ENCODE measurements at places on chromosomes 3 and 15.

DNA sequence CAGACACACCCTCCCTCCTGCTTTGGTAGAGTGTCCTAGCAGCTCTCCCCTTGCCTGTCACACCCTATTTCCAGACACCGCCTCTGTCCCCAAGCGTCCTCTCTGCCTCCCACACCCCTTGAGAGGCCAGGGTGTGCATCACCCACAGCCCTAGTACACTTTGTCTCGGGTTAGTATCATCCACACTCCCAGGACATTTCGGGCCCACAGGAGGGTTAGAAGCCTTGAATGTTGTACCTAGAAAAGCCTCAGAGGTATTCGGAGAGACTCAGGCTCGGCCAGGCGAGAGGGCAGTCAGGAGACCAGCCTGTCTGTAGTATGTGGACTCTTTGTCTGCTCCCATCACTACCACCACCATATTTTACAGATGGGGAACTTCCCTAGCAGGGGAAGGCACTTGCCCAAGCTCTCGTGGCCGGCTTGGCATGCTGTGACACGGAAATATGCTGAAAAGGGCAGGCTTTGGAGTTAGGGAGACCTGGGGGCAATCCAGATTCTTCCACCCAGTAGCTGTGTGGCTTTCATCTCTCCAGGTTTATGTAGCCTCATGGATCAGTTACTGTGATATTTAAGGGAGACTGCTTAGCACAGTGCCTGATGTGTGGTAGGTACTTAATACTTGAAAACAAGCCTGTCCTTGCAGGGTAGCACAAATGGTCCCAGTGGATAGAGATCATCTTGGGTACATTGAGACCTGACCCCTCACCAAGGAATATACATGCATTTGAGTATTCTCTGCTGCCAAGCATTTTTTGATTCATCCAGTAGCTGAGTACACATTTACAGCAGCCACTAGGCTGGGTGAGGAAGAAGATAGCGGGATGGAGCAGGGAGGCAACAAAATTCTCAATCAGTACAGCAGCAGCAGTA, 1.4 kb downstream of the TMEM43 start:
- no peak for DNase-seq

DNA sequence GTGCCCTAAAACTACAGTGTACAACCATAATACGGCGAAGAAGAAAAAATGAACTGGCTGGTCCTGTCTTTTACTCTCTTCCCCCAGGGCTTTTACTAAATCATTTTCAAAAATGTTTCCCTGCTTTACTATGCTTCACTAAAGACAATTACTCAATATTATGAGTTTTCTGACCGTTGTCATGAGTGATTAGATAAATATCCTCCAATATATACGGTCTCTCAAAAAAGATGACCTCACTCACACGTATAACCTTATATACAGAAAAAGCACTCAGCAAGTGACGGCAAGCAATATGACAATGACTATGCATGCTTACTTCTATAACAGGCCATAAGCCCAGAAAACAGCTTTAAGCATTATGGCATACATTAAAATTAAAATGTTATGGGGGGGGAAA, 60.5 kb downstream of the TBL1XR1 start:
- no peak for DNase-seq

DNA sequence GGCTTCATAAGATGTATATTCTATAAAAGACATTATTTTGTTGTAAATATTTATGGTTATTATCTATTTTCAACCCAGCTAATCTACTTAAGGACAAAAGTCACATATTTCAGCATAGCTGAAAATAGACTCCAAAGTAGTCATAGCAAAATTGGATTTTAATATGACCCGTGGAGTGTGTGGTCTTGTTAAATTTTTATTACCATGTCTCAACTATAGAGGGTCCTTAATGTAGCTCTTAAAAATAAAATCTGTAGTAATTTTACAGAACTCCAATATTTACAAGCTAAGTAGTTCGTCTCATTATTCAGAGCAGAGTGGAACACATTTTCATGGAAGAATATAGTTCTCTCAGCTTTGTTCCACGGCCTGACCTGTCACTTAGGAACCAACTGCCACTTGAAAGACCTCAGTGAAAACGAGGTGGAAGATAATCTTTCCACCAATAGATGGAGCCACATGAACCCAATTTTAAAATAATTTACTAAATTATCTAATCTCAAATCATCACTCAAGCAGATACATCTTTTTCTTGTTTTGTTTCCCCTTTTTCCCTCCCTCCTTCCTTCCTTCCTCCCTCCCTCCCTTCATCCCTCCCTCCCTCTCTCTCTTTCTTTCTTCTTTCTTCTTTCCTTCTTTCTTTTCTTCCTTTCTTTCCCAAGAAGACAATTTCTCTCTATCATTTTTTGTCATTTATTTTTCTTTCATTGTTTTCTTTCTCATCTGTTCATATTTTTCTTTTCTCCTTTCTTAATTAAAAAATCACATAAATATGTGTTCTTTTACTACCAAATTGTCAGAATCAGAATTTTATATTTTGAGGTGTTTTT, 97.2 kb downstream of the CLDN1 start:
- no peak for DNase-seq

DNA sequence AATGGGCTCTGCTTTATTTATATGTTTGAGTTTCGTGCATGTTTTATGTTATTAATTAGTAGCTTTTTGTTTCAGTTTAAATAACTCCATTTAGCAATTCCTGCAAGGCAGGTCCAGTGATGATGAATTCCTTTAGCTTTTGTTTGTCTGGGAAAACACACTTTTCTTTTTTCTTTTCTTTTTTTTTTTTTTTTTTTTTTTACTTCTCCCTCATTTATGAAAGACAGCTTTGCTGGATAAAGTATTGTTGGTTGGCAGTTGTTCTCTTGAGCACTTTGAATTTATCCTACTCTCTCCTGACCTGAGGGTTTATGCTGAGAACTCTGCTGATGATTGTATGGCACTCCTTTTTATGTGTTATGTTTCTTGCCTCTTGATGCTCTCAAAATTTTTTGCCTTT, 35.7 kb downstream of the TMEM39A start:
- no peak for DNase-seq

GRCh38 chr15:85430406-85431204, 50.2 kb downstream of the AKAP13 start:
- no peak for DNase-seq

DNA sequence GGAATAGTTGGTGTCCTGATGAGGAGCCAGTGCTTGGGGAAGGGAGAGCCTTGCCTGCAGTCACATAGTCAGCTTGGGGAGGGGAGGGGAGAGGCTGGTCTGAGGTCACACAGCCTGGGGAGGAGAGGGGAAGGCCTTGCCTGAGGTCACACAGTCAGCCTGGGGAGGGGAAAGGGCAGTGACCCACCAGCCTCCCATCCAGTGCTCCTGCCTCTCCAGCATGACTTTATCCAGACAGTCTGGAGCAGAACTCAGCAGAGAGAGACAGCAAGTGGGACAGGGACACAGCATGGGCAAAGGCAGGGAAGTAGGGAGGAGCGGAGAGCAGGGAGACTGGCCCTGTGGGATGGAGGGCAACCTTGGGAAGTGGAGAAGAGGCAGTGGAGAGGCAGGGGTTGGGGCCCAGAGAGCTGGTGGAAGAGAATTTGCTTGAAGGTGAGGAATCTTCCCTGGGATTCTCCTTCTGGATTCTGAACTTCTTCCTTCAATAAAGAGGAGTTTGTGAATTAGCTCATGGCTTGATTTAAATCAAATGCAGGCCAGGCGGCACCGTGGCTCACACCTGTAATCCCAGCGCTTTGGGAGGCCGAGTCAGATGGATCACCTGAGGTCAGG, 64.5 kb downstream of the CORO2B start:
- DNase-seq: no peak

DNA sequence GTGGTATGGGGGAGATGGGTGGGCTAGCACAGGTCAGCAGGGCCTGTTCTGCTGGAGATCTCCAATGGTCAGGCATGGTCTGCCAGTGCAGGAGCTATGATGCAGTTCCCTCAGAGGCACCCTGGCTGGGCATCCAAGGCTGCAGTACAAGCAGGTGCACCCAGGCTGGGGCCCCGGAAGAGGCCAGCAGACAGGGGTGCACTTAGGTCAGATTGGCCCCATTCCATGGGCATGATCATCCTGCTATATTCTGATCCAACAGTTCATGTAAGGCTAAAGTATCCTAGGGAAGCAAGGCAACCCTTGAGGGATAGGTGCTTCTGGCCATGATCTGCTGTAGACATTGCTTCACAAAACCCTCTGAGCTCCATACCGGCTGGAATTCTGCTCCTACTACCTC, 53.5 kb downstream of the STRIT1 start:
- no peak for DNase-seq

- no peak for DNase-seq
Measured at GRCh38 chr3:131401978-131402377, 20.4 kb downstream of the NUDT16 start.

DNA sequence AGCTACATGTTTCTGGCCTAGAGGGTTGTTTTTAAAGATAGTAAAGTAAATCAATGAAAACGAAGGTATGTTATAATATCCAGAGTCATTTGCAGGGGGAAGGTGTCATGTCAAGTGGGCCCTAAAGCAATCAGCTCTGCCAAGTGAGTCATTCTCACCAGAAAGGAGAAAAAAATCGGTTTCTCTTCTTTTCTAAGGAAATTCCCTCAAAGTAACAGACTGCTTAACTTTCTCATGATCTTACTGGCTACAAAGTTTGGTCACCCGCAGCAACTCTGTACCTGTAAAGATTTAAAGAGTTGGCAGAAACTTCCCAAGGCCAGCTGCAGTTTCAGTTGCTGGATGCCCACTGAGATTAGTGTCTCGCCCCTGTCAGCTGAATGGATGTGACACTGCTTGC, 5.5 kb upstream of the FSIP1 start:
- no peak for DNase-seq

GRCh38 chr3:36874424-36874823, 70.4 kb downstream of the TRANK1 start:
- no peak for DNase-seq

- no peak for DNase-seq
Measured at GRCh38 chr15:41263891-41264351, 32.9 kb downstream of the CHP1 start.

GRCh38 chr3:190548031-190548656, 34.3 kb downstream of the IL1RAP start:
- no peak for DNase-seq

DNA sequence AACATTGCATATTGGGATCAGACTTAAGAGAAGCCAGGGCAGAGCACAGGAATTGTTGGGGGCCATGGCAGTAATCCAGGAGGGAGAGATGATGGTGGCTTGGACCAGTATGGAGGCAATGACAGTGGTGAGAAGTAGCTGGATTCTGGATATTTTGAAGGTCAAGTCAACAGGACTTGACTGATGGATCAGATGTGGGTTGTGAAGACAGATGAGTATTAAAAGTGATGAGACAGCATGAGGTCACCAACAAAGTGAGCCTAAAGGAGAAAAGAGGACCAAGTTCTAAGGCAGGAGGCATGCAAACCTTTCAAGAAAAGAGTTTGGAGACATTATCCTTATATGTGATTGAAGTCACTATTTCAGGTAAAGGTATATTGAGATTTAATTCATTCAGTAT, 56.6 kb upstream of the TIPARP start:
- DNase-seq: no peak

DNA sequence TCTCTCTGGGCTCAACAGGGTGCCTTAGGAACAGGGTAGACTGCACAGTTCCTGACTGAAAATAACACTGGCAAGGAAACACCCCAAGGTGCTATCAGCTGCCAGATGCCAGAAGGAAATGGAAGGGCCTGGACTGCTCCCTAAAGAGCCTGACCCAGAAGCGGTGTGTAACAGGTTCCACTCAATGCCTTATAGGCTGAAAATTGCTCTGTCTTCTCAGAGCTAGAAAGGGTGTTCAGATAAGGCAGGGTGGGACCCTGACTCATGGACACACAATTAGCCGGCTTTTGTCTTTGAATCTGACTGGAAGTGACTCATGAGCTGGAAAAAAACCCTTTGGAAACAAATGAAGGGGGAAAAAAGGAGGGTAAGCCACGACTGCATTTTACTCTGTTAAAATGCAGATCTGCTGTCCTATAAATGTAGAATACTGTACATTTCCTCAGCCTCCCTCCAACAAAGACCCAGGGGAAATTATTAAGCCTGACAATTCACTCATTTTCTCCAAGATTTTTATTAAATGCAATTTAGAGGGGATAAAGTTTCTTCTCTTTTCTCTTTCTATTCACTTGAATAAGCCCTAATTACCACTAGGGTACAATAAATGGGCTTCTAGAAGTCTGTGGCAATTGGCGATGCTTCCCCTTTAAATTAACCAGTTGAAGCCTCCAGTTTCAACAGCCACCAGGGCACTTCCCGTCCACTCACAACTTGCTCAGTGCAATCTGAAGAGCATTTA, 160.2 kb upstream of the TBL1XR1 start:
- DNase-seq: no peak

GRCh38 chr15:26807517-26808427, 34.9 kb upstream of the GABRB3 start:
- no peak for DNase-seq

GRCh38 chr15:76217029-76217881, 94.0 kb downstream of the ETFA start:
- DNase-seq: no peak

GRCh38 chr3:106204160-106204868, 335.5 kb upstream of the CBLB start:
- no peak for DNase-seq

DNA sequence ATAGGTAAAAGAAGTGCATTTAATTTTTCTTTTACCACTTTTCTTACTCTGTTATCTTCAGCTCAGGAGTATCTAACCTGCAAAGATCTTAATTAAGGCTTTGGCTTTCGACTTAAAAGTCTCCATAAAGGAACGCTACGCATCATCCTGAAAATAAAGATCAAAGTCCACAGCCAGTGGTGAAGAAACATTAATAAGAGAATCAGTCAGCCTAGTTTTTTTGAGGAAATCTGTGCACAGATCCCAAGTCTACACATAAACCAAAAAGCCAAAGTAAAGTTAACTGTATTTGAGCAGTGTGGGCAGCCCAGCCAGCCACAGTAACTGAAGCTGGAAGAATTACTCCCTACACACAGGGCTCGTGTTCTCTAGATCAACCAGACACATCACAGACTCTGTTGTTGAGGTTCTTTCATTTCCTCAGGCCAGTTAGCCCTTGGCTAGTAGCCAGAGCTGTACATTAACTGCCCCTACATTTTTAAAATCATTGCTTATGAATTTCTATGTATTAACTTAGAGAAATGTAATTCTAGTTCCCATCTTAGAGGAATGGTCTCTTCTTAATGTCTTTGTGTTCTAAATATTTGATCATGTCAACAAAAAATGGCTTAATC, 6.9 kb downstream of the LRRC2 start:
- no peak for DNase-seq

- no peak for DNase-seq
Measured at GRCh38 chr3:38725726-38726419, 76.4 kb upstream of the SCN5A start.

DNA sequence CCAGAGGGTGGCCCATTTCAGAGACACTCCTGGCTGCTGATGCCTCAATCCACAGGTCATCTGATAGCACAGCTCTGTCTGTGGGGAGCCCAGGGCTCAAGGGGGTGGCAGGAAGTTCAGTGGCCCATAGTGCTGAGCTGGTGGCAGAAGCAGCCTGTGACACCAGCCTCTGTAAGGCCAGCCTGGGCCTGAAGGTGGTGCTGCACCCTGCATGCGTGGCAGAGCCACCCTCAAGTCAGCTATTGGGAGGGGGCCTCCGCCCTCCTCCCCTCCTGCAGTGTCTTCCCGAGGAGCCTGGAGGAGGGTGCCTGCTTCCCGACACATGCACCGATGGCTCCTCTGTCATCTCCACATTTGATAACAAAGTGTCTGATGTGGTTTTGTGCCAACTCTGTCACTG, 3.0 kb downstream of the PLA1A start:
- no peak for DNase-seq

- DNase-seq: no peak
Measured at GRCh38 chr3:40718681-40719080, 193.9 kb downstream of the ZNF621 start.
